CD4-positive, alpha-beta T cell treated with Interleukin-2 at 100 ng/mL for 4 hours (primary cell): ENCODE measurements at places on chromosomes 16 and 17.
A peak's percentile ranks its signal among the peaks of the same experiment; 100 is the strongest.

DNA sequence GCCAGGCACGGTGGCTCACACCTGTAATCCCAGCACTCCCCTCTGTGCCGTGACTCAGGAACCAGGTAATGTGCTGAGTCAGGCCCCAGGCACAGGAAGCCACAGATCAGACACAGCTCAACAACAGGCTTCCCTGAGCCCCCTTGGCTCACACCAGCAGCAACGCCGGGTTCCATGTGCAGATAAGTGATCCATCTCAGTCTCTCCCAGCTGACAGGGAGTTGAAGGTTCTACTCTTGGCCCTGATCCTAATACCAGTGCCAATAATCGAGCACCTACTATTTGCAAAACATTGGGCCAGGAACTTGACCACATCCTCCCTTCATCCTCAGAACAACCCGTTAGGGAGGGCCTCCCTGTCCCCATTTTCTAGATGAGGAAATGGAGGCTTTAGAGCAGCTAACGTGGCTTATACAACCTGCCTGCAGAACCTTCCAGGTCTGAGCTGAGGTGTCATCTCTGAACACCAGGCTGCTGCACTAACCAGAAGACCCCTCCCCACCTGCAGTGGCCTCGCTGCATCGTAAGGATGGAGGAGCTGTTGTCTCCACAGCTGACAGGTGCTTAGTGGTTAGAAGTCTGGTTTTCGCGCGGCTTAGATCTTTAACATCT is 64.8 kb upstream of the AMZ2 start:
- peak; percentile 86 for DNase-seq

DNA sequence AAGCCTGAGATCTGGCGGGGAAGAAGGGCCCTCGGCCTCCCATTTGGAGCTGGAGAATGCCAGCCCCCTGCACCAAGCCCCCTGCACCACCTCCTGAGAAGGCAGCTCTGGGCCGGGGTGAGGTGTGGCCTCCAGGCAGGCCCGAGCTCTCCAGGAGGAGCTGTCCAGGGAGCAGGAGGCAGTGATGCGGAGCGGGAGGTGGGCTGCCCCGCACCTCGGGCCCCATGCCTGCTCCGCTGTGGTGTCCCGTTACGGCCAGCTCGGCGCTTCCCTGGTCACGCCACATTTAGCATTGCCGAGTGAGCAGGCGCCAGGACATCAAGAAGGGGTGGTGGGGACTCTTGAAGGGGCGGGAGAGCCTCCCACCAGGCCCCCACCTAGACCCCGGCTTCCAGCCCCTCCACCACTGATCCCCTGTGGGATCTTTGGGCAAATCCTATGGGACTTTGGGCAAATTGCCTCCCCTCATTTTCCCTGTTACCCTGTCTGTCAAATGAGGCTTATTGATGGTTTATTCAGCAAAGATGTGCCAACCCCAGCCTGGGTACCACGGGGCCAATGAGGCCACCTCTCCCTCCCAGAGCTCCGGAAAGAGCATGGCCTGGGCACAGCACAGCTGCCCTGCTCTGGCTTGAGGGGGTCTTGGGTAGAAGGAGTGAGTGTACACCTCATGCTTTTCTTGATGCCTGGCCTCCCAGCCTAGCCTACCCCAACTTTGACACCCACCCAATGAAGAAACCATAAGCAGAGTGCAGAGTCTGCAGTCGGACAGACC is 15.3 kb downstream of the FOXN1 start:
- DNase-seq = no peak

- DNase-seq = no peak
Observed at GRCh38 chr17:73750975-73751374, 106.7 kb upstream of the SDK2 start.

- DNase-seq = no peak
Observed at GRCh38 chr16:83315271-83315670, 492.5 kb upstream of the HSBP1 start.

- DNase-seq = no peak
Observed at GRCh38 chr17:4815043-4815675, 8.2 kb downstream of the PLD2 start.

DNA sequence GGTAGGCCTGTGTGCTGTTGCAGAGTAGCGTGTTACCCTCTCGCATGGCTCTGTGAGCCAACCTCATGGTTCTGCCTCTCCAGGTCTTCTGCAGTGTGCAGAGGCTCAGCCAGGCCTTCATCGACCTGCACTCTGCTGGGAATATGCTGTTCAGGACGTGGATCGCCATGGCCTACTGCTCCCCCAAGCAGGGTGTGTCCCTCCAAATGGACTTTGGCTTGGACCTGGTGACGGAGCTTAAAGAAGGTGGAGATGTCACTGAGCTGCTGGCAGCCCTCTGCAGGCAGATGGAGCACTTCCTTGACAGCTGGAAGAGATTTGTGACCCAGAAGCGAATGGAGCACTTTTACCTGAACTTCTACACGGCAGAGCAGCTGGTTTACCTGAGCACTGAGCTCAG is 75.8 kb upstream of the ENDOV start:
- no peak for DNase-seq

DNA sequence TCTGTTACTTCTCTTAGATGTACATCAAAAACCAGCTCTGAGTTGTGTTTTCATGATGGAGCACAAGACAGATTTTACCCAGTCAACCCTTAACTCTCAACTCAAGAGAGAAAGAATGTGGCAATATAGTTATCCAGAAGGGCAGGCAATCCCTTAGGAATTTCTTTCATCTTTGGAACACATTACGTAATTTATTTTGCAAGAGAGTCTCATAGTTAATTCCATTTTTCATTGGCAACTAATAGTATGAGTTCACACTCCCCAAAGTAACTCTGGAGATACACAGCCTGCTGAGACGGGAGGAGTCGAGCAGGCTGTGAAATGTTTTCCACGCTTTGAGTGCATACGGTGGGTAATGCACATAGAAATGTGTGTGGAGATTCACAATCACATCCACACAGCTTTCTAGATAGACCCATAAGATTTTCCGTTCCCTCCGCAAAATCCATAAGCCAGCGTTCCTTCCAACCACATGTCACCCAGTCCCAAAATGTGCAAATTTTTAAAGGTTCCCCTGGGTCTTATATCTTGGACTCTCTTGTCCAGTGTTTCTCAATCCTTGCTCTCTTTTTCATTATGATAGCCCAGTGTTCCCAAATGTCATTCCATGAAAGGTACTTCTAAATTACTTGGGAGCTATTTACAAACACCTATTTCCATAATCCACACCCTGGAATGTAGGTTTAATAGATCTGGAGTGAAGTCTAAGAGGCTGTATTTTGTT is 8.4 kb upstream of the CDRT4 start:
- DNase-seq = no peak

DNA sequence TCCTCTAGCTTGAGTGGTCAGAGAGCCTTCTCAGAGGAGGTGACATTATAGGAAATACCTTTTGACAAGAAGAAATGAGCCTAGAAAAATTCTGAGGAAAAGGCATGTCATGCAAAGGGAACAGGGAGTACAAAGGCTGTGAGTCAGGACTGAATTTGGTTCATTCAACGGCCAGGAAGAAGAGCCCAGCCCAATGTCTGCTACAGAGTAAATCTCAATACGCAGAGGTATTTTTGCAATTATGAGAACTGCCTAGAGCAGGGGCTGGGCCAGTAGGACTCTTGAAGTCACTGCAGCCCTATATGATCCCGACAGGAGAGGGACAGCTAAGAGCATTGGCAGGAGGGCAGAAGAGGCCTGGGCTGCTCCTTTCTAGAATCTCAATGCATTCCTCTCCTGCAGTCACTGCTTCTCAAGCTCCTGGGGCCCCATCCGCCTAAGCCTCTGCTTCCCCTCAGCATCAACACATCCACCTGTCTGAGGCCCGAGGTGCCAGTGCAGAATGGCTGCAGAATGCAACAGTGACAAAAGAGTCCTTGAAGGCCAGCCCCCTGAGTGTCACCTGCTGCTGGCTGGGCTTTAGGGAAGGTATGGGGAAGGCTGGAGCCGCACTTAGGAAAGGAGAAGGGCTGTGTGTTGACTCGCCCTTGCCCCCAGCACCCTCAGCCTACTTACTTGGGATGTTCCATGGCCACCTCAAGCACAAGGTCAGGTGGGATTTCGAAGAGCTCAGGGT is 20.1 kb downstream of the NOS2 start:
- no peak for DNase-seq

GRCh38 chr16:51508490-51509212 is 357.6 kb upstream of the SALL1 start:
- DNase-seq = no peak

DNA sequence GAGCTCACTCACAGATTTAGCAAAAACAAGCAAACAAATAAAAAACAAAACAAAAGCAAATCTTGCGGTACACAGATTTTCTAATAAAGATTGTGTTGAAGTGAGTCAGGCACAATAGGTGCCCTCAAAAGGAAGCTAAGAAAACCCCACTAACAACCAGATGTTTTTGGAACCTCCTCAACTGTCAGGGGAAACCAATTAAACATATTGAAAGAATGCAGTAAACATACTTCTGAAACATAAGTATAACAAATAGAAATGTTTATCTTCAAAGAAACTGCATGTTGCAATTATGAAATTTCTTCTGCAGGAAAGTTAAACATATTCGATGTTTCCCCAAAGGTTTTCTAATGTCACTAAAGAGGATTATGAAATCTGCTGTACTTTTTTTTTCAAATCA is 110.5 kb upstream of the CORO6 start:
- no peak for DNase-seq

- no peak for DNase-seq
Observed at GRCh38 chr16:61909074-61909473, 127.2 kb downstream of the CDH8 start.

DNA sequence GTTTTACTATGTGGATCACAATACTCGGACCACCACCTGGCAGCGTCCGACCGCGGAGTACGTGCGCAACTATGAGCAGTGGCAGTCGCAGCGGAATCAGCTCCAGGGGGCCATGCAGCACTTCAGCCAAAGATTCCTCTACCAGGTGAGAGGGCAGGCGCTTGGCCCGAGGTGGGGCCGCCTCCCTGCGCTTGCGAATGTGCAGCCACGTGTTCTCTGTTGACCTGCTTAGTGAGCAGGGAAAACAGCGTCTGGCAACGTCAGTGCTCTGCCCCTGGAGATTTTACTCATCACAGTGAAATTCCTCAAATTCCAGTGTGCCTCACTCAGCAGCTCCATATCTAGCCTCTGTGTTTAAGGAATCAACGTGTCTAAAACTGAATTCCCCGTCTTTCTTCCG is 33.4 kb upstream of the CLEC18A start:
- no peak for DNase-seq

- no peak for DNase-seq
Observed at GRCh38 chr17:33381201-33381600, 88.1 kb upstream of the ASIC2 start.

GRCh38 chr17:74272731-74273201 is 1.3 kb upstream of the DNAI2 start:
- DNase-seq = no peak

DNA sequence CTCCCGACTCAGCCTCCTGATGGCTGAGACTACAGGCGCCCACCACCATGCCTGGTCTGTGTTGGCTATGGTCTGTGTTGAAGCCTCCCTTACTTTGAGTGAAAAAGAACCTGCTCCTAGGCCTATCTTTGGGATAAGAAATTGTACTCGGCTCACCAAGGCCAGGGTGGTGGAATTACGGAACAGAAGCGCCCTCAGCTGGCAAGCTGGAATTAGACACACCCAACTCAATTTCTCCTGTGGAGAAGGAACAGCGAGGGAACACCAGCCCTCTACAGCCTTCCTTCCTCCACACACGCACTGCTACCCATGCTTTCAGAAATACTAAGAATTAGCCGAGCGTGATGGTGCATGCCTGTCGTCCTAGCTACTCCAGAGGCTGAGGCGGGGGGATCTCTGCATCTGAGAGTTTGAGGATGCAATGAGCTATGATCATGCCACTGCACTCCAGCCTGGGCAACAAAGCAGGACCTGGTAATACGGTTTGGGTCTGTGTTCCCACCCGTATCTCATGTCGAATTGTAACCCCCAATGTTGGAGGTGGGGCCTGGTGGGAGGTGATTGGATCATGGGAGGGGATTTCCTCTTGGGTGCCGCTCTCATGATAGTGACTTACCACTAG is 40.1 kb upstream of the RBBP6 start:
- DNase-seq = no peak

DNA sequence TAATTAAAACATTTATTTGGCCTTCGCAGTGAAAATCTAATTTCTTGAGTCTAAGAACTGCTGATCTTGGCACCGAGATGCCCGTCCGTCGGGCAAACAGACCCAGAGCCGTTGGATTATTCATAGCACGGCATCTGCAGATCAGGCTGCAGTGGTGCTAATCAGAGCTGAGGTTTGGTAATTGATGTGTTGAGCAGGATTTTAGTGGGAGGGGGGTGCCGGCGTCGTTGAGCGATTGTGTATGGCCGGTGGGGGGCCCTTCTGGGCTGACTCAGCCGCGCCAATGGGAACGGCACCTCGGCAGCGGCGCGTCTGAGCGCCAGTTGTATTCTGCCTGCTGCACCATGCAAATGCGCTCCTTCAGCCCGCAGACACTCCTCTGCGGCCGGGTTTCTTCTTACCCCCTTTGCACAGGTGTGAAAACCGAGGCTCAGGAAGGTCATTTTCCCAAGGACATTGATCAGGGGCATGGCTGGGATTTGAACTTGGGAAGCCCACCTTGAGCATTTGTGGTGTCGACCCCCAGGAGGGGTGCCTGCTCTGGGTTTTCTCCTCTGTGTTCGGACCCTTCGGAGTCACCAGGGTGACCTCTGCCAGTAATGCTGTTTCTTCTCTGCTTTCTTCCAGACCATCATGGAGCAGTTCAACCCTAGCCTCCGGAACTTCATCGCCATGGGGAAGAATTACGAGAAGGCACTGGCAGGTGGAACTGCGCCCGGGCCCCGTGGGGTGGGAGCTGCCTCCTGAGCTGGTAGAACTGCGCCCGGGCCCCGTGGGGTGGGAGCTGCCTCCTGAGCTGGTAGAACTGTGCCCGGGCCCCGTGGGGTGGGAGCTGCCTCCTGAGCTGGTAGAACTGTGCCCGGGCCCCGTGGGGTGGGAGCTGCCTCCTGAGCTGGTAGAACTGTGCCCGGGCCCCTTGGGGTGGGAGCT is 18.4 kb downstream of the BAIAP2 start:
- DNase-seq = no peak

- no peak for DNase-seq
Observed at GRCh38 chr16:3189869-3190268, 1.9 kb downstream of the OR1F1 start.

DNA sequence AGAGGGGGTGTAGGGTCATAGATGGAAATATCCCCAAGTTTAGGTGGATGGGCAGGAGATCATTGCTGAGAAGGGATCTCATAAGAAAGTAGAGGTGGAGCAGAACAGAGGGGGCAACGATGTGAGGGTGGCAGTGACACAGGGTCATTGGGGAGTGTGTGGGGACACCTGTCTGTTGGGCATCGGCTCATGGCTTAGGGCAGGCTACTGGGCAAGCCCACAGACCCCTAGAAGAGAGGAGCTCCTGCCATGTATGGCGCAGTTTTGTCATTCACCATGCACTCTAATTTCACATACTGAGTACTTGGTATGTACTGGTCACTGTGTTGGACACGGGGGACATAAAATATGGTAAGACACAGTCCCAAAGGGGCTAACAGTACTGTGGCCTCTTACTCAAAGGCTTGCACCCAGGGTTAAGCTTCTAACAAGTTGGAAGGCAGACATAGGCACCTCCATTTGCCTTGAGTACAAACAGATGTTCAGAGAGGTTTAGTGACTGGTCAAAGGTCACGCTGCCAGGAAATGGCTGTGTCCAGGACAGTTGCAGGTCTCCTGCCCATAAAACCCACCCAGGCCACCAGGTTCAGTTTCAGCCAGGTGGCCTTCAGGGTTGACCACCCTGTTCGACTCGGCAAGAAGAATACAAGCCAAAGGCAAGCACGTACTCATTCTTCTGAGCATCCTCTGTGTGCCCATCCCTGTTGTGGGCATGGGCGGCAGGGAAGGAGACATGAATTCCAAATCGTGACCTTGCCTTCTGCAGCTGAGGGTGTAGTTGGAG is 580.2 kb downstream of the KCNJ18 start:
- no peak for DNase-seq

GRCh38 chr16:23902748-23903414 is 67.1 kb downstream of the PRKCB start:
- DNase-seq = no peak
